ENCODE measurements at places on chromosomes 16 and 17.

DNA sequence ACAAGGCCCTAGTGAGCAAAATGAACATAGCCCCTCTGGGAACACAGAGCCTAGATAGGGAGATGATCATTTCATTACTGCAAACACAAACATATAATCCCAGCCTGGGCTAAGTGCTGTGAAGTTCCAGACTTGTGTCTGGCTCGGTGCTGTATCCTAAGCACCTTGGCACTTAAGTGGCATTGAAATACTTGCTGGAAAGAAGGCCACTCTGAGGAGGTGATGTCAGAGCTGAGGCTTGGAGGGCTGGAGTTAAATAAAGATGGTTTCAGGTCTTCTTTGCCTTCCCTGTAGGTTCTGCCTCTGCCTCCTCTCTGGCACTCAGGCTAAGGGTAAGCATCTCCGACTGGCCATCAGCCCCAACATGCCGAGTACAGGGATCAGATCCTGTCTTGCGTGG is 2.4 kb upstream of the CACNA1G start:
- DNase-seq = no peak

DNA sequence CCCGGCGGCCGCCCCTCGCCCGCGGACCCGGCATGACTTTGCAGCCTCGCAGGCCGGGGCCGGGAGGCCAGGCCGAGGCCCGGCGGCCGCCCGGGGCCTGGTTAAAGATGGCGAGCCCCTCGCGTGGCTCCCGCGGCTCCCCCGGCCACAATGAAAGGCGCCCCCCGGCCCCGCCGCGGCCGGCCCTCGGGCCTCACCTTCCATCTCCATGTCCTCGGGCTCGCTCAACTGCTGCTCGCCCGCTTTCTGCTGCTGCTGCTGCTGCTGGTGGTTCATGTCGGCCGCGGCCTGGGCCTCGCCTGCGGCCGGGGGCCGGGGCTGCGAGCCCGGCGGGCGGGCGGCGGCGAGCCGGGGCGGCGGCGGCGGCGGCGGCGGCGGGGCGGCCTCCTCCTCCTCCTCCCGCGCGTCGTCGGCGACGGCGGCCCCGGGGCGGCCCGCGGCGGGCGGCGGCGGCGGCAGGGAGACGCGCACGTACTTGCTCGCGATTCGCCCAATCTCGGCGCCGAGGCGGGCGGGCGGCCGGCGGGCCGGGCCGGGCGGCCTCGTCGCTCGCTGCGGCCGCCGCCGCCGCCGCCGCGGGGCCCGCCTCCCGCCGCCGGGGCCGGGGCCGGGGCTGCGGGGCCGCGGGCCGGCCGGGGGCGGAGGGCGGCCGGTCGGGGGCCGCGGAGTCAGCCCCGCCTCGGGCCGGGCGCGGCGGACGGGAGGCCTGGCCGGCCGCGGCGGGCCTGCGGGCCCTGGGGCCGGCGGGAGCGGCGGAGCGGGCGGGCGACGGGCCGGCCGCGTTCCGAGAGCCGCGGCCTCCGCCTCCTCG is 491 bp downstream of the USP7 start:
- no peak for DNase-seq

DNA sequence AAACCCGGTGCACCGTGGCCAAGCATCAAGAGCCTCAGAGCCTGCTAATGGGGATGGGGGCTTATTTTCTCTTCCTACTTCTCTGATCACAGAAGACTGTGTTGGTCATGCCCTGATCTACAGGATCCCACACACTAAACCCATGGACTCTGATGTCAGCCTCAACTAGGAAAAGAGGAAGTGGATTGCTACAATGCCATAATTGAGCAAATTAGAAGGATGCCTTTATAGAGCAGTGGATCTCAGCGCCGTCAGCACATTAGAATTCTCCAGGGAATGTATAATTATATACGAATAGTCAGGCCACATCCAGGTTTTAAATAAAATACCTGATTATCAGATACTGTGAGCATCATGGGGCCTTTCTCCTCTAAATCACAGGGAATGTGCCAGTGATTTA is 64.8 kb downstream of the VAT1L start:
- no peak for DNase-seq

GRCh38 chr16:13968835-13969234 is 48.9 kb downstream of the ERCC4 start:
- no peak for DNase-seq

- no peak for DNase-seq
Measured at GRCh38 chr17:59328601-59329000, 2.9 kb upstream of the YPEL2 start.

Measured in AG10803 (cell line).